ENCODE measurements at places on chromosomes 12 and 14.

DNA sequence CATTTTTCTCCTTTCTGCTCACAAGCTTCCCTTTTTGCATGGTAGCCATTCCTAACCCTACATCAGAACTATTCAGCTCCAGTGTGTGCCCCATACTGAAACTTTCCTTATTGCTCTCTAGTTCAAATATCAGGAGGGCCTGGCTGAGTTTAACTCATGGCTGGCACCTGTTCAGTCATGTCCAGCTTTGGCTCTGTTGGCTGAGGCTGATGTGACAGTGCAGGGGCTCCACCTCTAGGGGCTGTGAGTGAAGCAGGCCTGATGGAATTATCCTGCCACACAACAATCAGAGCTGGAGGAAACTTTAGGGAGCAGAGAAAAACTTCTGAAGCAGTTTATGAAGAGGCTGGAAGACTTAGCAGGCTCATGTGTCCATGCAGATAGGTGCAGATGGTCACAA is 8.5 kb downstream of the COQ6 start:
- no peak for DNase-seq

DNA sequence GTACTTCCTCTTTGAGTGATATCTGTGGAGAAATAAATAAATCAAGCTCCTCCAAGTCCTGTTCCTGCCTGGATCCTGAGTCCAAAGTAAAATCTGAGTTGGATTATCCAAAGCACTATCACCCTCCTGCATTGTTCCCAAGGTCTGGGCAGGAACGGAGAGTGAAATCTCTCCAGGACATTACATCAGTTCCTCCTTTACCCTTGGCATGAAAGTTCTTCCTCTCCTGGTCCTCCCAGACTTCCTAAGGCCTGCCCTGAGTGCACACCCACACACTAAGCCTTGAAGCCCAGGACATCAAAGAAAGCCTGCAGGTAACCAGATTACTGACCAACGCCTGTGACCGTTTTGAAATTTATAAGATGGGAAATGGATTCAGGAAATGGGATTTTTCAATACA is 206.8 kb upstream of the BCL2L14 start:
- DNase-seq = no peak

DNA sequence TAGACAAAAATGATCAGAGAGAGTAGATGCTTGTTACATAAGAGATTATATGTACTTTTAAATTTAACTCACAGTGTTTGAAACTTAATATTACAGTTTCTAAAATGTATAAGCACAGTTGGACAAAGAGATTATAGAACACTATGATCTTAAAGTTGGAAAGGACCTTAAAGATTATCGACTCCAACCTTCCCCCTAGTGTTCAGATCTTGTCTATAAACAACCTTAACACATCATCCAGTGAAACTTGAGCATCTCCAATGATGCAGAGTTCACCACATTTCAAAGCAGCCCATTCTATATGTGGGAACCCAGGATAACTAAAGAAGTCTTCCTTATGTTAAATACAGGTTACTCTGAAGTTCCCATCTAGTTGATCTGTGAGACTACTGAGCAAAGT is 480.8 kb downstream of the RMST start:
- no peak for DNase-seq

DNA sequence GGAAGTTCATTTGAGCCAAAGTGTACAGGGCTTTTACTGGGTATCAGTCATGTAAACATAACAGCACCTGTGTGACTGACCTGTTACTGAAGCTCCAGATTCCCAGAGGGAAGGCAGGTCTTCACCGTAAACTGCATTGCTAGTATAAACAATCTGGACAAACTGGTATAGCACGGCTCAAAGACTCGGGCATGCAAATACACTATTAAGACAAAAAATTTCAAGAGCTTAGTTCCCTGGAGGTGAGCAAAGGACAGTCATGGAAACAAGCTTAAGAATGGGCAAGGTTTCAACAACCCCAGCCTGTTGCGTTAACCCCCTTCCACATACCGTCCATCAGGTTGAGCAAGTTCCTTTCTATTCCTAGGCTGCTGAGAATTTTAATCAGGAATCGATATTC is 9.4 kb downstream of the PARP11 start:
- DNase-seq = no peak

DNA sequence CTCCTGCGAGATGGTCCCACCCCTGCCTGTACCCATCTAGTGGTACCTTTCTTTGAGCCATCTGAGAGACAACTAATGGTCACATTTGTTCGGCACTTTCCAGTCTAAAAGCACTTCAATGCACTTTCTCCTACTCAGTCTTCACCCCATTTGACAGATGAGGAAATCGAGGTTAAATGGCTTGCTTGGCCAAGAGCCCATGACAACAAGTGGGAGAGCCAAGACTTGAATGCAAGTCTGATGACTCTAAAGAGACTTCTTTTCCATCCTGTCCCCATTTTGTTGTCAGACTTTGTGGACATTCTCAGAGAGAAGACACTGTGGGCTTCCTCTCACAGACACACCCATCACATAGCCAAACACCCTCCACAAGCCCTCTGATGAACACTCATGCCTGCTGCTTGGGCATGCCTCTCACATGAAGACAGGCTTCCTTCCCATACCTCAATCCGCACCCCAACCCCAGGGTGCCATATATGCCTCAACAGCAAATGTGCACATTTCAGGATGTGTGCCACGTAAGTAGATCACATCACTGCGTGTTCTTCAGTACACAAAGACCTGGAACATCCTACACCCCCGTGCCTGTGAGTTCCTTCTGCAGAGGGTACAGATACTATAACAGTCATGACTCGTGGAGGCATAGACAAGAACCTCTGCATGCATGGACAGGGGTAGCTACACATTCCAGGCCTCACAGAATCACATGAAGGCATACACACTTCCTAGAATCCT is 805 bp downstream of the MYH7 start:
- DNase-seq = no peak

DNA sequence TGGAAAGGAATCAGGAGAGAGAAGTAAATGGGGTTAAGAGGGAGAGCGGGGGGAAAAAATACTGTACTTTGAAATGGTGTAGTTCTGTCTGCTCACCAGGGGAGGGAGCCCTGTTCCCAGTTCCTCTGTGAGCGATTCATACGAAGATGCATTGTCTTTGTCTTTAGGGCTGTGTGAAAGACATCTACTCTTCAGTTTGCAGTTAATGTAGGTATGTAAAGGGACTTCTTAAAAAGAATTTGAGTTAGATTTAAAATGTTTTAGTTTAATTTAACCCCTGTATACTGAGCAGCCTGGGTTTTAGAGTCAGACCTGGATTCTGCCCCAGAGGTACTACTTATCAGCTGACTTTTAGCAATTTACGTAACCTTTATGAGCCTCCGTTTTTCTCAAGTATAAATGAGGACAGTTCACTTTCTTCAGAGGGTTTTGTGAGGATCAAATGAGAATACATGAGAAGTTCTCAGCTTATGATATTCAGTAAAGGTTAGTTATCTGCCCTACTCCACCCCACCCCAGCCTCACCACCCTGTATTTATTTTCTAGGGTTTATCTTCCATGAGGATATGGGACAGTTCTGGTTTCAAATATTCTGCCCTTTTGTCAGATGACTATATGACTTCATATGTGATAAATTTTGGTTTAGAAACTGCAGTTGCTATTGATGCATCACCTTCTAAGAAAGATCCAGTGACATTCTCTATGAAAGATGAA is 82.5 kb upstream of the EVL start:
- peak; percentile 74 for DNase-seq

GRCh38 chr14:55756078-55756477 is 176.1 kb downstream of the KTN1 start:
- no peak for DNase-seq

- peak; percentile 26 for DNase-seq
These were observed 1.7 kb downstream of the MMP17 start for GRCh38 chr12:131829791-131830334.

DNA sequence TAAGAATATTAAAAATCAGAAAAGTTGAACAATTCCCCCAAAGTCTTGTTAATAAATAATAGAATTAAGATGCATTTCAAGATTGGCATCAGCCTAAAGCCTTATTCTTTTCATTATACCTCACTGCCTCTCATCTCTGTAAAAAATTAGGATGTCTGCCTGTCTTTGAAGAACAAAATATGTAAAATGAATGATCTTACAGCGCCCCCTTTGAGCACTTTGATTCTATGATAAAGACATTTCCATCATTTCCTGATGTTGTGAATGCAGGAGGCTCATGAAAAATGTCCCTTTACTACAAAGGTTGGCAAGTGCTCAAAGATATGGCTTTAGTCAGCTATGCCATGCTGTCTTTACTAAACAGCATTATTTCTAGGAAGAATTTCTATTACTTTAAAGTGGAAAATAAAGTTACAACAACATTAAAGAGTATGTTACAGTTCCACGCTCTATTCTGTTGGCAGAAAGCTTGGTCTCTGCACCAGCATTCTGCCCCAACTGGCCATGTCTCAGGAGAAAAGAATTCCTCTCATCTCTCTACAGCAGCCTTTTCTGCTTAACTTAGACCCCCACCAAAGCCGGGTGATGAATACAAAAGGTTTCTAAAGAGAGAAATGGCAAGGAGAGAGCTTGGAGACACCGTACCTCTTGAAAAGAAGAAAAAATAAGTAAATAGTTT is 95.1 kb downstream of the LLPH start:
- peak; percentile 80 for DNase-seq

- DNase-seq = no peak
These were observed 235.5 kb downstream of the AKAP6 start for GRCh38 chr14:32564596-32564995.

DNA sequence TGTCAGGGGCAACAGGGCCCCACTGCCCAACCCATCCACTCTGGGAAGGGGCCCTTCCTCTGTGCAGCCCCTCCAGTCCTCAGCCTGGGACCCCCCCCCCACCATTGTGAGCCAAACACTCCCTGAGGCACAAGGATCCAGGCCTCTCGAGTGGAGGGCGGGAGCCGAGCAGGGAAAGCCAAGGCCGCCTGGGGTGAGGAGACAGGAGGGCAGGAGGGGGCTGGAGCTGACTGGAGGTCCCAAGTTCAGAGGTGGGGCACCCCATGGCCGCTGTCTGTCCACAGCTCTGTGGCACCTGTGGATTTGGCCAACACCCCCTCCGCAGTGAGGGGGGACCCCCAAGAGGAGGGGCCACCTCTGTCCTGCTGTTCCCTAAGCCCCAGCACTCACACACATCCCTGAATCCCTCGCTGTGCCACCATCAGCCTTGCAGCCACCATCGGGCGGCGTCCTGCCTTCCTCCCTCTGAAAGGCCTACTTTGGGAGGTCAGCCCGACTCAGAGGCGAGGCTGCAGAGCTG is 25.4 kb upstream of the C14orf180 start:
- DNase-seq = no peak

GRCh38 chr14:50000380-50001150 is 107.7 kb downstream of the ARF6 start:
- DNase-seq = peak; percentile 93

GRCh38 chr12:76152181-76152807 is 67.8 kb upstream of the NAP1L1 start:
- no peak for DNase-seq

GRCh38 chr14:106489112-106489881 is 962.9 kb downstream of the TMEM121 start:
- no peak for DNase-seq

GRCh38 chr12:62472472-62472871 is 5.8 kb downstream of the MON2 start:
- DNase-seq = peak; percentile 11

- DNase-seq = peak; percentile 98
These were observed 214.9 kb downstream of the ZFP36L1 start for GRCh38 chr14:68577802-68578541.

GRCh38 chr12:23028158-23028802 is 403.3 kb downstream of the ETNK1 start:
- DNase-seq = peak; percentile 6

DNA sequence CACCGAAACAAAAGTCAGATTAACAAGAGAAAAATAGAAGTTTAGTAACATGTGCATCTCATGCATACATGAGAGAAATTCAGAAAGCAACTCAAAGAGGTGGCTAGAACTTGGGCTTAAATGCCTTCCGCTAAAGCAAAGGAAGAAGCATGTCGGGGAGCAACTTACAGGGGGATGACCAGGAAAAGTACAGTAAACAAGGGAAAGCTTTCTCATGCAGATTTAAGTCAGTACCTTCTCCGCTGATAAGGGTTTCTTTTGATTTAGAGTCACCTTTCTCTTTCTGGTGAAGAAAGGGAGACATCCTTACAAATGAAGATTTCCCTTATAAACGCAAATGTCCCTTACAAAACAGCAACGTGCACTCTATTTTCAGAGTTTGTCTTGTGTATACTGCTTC is 6.0 kb upstream of the RNASE6 start:
- no peak for DNase-seq

- peak; percentile 33 for DNase-seq
These were observed 683 bp downstream of the CIPC start for GRCh38 chr14:77098529-77099353.

- DNase-seq = no peak
These were observed 19.6 kb downstream of the PROX2 start for GRCh38 chr14:74856366-74856765.

DNA sequence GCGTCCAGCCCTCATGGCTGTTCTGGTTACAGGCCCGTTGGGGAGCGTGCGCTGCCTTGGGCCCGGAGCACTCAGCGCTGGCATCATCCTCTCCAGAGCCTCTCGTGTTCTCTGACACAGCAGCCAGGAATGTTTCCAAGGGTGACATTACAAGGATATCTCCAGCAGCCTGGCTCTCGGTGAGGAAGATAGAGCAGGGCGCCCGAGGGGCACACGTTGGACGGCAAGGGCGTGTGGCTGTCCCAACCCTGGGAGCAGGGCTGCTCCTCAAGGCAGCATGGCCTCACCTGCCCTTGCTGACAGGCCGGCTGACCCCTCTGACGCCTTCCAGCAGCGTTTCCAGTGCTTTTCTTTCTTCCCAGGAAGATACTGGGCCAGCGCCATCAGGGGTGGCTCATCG is 14.4 kb downstream of the LRCOL1 start:
- DNase-seq = peak; percentile 65

GRCh38 chr14:49306152-49306751 is 279.9 kb downstream of the RPS29 start:
- DNase-seq = peak; percentile 41

DNA sequence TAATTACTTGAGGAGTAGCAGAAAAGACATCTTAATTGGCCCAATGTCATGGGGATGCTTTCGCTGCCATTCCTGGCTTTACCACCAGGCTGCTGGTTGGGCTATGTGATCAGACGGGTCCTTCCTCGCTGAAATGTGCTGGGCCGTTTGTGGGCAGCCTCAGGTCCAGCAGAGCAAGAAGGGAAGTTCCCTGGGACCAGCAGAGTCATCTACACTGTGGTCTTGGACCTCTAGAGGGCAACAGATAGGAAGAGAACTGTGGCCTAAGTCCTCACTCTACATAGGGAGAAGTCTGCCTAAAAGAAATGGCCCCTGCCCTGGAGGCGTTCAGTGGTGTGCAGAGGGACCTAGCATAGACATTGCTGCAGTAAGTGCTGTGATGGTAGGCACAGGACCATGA is 10.9 kb downstream of the EVL start:
- DNase-seq = peak; percentile 56

DNA sequence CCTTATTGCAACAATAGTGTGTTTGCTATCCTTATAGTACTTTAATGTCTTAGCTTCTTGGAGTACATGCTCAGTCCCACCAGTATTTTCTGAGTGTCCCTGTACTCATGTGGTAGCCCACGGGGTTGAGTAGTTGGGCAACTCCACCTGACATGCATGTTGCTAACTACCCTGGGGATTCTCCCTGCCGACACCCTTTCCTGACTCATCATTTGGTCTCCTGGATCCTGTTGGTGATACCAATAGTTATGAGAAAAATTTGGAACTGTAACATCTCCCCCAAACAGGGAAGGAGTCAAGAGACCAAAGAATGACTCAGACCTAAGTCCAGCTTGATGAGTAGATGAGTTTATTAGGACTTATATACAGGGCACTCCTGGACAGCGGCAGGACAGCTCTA is 101.6 kb downstream of the BRMS1L start:
- DNase-seq = peak; percentile 27

- DNase-seq = no peak
These were observed 42.2 kb upstream of the DBX2 start for GRCh38 chr12:45093051-45093450.

GRCh38 chr14:106037380-106037779 is 511.0 kb downstream of the TMEM121 start:
- no peak for DNase-seq

Data from ELR (cell line).